ENCODE measurements at places on chromosomes 1 and 21. TPM values are rescaled to one million over a fixed set of nuclear protein-coding genes. Genes with fewer than 3 reads are reported as not detected.

NUP210L gene
- 0.19 TPM for polyA plus RNA-seq

CYP4A11 gene
- not detected for polyA plus RNA-seq

SYNC gene
- not detected for polyA plus RNA-seq

GRCh38 chr1:33516891-33517567 lies 44.6 kb downstream of the ZSCAN20 start:
- no peak overlapping the region for H3K4me3 ChIP-seq
- no peaks in the 10 kb centered on the region for H3K4me1 ChIP-seq
- no peaks in the 10 kb centered on the region for H3K36me3 ChIP-seq
- H3K27me3 ChIP-seq = no peaks in the 10 kb centered on the region

DNA sequence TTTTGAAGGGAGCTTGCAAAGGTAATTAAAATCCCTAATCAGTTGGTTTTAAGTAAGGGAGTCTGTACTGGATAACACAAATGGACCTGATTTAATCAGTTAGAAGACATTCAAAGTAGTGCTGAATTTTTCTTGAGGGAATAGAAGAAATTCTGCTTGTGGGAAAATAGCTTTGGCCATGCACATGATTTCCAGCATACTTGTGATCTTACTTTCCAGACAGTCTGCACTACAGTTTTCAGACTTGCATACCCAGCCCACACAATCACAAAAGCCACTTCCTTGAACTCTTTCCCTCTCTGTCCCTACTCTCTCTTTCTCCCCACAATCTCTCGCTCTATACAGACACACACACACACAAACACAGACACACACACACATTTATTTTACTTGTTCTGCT lies 852.1 kb downstream of the PLA2G4A start:
- H3K27me3 ChIP-seq = no peaks in the 10 kb centered on the region
- no peak for DNase-seq
- H3K27ac ChIP-seq = no peak overlapping the region
- no peaks in the 10 kb centered on the region for H3K4me1 ChIP-seq
- H3K4me3 ChIP-seq = no peak overlapping the region

DNA sequence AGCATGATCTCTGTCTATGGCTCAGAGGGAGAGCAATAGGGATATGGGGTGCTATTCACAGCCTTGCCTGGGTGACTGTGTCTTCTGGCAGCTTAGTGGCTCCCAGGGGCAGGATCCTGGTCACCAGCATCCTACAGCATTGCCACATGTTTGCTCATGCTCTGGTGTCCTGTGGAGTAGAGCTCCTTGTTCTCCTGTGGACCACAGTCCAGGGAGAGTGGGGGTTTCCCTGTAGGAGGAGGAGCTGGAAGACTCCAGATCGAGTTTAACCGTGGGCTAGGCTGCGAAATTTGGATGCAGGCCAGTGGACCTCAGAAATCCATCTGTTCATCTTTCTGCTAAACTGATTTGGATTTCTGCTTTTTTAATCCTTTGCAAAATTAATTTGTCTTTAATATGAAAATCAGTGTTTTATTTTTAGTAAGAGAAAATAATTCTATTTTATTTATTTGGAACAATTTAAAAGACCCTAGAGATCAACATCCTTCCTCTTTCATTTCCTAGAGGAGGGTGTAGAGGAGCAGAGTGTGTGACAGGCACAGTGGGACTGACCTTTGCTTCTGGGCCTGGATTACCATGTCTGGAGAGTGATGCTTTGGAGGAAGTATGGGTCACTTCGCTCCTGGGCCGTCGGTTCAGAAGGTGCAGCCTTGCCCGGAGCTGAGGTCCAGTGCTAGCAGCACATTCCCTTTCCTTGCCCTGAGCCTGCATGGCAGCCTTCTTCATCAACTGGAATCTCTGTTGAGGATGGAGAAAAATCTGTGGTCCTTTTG lies 17.4 kb downstream of the ADARB1 start:
- H3K27me3 ChIP-seq = no peaks in the 10 kb centered on the region
- no peaks in the 10 kb centered on the region for H3K4me1 ChIP-seq
- DNase-seq = no peak
- H3K27ac ChIP-seq = no peak overlapping the region
- no peak overlapping the region for H3K4me3 ChIP-seq
- no peaks in the 10 kb centered on the region for H3K36me3 ChIP-seq

- no peak overlapping the region for H3K27ac ChIP-seq
- DNase-seq = no peak
- no peaks in the 10 kb centered on the region for H3K27me3 ChIP-seq
- no peak overlapping the region for H3K4me3 ChIP-seq
These were observed 1037.2 kb upstream of the B3GALT2 start for GRCh38 chr1:194223596-194223995.

DNA sequence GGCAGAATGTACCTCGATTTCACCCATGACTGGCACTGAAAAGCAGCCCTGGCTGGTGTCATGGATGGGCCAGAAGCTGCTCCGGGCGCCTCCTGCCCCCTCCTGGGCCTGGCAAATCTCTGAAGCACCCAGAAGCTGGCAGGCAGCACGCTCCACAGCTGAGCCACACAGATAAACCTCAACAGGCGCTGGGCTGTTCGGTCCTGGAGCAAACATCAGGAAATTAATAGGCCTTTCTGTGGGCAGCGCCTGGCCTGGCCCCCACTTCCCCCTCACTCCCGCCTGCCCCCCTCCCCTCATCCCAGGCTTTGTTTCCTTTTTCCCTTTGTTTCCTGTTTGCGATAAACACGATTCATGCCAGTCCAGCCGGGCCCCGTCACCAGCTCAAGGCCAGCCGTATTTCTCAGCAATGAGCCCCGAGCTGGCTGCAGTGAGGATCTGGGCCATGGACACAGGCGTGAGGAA lies 20.1 kb upstream of the DISP3 start:
- no peaks in the 10 kb centered on the region for H3K4me1 ChIP-seq
- no peak overlapping the region for H3K27ac ChIP-seq
- H3K36me3 ChIP-seq = no peaks in the 10 kb centered on the region
- no peaks in the 10 kb centered on the region for H3K27me3 ChIP-seq
- DNase-seq = no peak
